ENCODE measurements at places on chromosomes 1 and 21.

- no peak for DNase-seq
These were observed 512 bp downstream of the FBLIM1 start for GRCh38 chr1:15758953-15759661.

GRCh38 chr1:160373696-160374095, 6.8 kb downstream of the NHLH1 start:
- DNase-seq = no peak

DNA sequence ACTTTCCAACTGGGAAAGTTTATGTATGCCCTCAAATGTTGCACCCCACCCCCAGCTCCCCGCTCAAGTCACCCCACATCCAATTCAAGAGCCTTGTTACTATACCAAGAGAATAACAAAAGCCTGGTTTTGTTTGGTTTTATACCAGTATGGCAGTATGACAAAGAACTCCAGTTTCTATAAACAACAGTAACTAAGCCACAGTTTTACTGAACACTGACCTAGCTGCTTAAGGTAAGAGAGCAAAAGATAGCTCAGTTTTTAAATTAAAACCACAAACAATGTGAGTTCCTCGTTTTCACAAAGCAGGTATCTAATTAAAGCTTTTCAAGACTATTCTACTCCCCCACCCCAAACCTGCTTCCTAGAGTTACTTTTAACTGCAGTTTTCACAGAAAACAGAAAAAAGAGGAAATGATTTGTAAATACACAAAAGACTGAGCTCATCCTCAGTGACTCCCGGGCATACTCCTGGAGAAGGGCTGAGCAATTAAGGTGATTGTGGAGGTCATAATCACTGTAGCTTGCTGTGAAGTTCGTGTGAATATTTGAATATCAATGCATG, 59.3 kb upstream of the LHX8 start:
- DNase-seq = no peak

GRCh38 chr1:181926697-181927096, 134.8 kb downstream of the ZNF648 start:
- no peak for DNase-seq

GRCh38 chr1:159989581-159989980, 35.5 kb upstream of the SLAMF9 start:
- DNase-seq = no peak

DNA sequence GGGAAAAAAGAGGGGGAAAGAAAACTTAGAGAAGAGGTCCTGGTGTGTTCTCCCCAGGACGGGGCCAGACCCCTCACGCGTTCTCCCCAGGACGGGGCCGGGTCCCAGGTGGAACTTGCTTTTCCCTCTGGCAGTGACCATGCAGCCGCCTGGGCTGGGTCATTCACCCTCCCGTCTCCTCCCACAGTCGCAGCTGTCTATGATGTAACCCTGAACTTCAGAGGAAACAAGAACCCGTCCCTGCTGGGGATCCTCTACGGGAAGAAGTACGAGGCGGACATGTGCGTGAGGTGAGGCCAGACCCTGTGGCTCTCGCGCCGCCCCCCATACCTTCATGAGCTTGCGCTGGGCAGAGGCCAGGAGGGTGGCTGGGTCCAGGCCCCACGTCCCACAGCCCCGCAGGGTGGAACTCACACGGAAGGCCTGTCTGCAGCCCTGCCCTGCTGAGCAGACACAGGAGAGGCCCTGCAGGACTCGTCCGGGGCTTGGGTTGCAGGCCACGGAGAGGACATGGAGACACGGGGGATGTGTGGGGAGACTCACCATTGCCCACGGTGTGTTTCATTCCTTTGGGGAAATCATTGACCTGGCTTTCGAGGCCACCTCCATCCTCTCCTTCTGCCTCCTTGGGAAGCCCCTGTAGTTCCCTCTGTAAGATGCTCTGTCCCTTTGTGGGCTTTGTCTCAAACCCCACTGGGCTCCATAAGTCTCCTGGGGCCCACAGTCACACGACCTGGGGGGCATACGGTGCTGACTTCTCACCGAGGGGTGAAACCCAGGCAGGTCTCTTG, 40.7 kb upstream of the TRAPPC10 start:
- no peak for DNase-seq

GRCh38 chr1:201912832-201913231, 24.1 kb downstream of the SHISA4 start:
- DNase-seq = no peak

GRCh38 chr1:174954073-174954460, 45.7 kb upstream of the CACYBP start:
- no peak for DNase-seq

DNA sequence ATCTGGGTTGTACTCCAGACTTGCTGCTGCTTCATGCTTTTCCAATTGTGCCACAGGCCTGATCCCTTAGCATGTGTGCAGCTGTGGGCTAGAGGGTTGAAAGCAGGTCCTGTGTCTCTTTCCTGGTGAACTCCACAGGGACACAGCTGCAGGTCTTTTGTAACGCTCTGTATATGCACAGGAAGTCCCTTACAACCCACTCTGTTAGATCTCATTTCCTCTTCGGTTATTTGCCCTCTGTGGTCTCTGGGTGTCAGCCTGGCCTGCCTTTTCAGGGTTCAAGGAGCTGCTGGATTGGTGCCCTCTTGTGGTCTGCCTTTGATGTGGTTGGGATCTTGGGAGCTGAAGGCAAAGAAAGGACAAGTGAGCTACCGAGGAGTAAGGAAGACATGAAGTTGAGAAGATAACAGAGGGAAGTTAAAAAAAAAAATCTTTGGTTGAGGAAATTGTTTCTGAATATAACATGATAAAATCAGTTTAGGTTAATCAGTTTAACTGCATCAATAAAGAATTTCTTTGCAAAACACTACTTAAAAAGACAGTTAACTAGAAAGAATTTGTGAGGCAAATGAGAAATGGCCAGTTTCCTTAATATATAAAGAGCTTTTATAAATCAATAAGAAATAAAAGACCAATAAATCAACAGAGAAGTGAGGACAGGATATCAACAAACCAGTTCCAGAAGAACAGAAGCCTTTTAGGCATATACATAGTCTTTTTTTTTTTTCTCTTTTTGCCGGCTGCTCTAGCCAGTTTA, 44.1 kb downstream of the UCK2 start:
- no peak for DNase-seq

DNA sequence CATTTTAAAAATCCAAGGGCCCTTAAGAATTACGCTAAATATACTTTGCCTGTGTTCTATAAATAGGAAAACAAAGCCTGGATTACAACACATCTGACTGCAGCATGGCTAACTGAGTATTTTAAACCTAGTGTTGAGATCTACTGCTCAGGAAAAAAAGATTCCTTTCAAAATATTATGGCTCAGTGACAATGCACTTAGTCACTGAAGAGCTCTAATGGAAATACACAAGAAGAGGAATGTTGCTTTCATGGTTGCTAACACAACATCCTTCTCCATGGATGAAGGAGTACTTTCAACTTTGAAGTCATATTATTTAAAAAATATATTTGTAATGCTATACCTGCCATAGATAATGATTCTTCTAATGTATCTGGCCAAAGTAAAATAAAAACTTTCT, 248.3 kb upstream of the NEGR1 start:
- no peak for DNase-seq

DNA sequence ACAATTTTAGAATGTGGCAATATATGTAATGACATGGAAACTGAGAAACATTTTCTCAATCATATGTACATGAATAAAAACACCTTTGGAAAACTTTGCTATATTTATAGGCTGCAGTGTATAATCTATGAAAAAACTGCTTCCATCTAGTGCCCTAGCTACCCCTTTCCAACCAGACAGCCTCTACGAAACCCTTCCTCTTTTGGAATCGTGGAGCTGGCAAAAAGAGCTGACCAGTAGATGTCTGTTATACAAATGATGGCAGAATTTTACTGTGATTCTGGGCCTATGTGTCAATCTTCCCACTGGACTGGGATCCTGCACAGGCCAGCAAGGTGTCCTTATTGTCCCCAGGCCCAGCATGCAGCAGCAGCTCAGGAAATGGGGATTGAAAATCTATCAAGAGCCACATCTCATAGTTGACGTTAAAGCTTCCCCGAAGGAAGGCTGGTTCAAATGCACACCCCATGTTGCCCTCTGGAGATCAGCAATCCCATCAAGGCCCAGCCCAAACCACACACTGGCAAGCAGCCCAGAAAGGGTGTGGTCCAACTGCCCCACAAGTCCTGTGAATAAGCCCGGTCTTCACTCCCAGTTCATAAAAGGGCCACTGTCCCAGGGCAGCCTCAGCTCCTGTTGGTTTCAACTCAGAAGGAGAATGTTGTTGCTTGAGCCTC, 8.8 kb upstream of the FAM20B start:
- DNase-seq = peak; percentile 65

- no peak for DNase-seq
These were observed 21.4 kb downstream of the SMG7 start for GRCh38 chr1:183493540-183494245.

- no peak for DNase-seq
These were observed 6.3 kb upstream of the JUN start for GRCh38 chr1:58789996-58790660.

GRCh38 chr21:36115138-36115730, 19.6 kb upstream of the CBR3 start:
- DNase-seq = no peak

DNA sequence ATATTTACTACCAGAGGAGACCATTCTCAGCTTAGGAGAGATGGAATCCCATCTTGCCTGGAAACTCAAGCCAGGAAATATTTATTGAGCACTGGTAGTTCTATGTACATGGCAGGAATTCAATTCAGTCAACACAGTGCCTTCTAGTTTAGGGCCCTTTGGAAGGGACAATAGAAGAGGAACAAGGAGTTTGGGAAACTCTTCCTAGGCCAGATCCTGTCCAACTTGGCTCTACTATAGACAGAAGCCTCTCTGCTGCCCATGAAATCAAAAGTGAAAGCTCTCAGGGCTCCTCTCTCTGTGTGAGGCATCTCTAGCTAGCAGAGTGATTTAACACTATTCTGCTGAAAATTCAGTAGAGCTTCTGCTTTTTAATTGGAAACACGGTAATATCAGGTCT, 244.6 kb upstream of the MAP1LC3C start:
- DNase-seq = peak; percentile 6

DNA sequence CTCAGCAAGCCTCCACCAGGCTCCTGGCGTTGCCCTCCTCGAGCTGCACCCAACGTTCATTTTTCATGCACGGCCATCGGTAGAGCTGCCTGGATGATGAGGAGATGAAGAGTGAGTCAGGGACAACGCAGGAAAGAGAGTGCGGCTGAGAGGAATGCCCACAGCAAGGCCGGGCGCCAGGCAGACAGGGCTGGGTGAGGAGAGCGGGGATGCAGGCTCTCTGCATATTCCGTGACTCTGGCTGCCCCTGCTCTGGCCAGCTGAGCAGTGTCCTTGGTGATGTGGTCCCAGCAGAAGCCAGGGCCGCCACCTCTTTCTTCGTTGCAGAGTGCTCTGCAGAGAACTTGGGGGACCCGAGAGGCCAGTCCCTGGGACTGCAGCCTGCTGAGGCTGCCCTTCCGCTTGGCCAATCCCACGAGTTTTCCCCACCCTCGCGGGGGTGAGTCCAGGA, 10.8 kb downstream of the UMODL1 start:
- DNase-seq = no peak

- DNase-seq = no peak
These were observed 23.2 kb downstream of the KANK4 start for GRCh38 chr1:62295921-62296491.

- DNase-seq = peak; percentile 48
These were observed 106.1 kb upstream of the CHODL start for GRCh38 chr21:18138507-18138906.

DNA sequence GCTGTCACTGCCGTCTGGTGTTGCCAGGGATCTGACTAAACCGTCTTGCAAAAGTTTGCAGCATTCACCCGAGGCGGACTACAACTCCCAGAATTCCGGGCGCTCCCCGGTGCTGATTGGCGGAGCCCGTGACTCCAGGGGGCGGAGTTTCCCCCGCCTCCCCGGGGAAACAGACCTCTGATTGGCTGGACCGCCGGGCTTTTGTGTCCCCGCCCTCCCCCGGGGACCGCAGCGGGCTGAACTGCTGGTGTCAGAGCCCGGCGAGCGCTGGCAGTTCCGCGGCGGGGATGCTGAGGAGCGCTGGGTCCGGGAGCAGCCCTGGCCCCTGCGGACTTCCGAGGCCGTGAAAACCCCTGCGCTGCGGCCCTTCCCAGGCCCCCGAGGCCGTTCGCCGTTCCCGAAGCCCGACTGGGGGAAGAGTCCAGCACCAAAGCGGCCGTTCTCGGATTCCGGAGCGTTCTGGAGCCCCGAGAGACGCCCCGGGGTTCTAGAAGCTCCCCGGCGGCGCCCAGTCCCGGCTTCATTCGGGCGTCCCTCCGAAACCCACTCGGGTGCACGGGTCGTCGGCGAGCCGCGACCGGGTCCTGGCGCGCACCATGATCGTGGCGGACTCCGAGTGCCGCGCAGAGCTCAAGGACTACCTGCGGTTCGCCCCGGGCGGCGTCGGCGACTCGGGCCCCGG, at the start of gene SESN2:
Gene SESN2, plus strand, starts transcription at position 267 of the 682 bp plus-strand sequence. Its CDS starts 330 bp downstream, at position 597.
- DNase-seq = peak; percentile 99

- no peak for DNase-seq
These were observed 170.4 kb upstream of the ZC3H12A start for GRCh38 chr1:37303884-37304574.

GRCh38 chr21:41295721-41296254, 20.8 kb upstream of the FAM3B start:
- DNase-seq = no peak

GRCh38 chr1:32105338-32105737, 2.5 kb upstream of the KPNA6 start:
- no peak for DNase-seq

GRCh38 chr21:9759972-9760371, 761.4 kb upstream of the TPTE start:
- no peak for DNase-seq

DNA sequence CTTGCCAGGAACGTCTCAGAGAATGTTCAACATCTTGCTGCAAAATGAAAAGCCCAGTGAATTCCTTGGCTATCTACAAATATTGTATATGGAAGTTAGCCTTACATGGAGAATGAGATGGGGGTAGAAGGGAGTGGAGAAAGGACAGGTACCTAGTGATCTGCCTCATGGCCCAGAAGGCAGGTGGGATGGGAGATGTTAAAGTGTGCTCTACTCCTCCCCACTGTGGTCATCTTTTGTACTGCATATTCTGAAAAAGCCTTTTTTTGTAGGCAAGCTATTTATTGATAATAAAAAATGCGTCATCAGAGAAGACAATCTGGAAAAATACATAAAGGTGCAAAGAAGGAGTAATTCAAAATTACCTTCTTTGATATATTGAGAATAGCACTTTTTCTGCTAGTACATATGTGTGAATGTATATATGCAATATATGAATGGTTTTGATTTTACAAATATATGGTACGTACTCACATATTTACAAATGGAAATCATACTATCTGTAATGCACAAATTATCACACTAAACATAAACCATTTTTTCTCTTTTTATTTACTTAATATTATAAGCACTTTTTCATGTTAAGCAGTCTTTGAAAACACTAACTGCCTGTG, 19.1 kb upstream of the SLC5A9 start:
- no peak for DNase-seq

DNA sequence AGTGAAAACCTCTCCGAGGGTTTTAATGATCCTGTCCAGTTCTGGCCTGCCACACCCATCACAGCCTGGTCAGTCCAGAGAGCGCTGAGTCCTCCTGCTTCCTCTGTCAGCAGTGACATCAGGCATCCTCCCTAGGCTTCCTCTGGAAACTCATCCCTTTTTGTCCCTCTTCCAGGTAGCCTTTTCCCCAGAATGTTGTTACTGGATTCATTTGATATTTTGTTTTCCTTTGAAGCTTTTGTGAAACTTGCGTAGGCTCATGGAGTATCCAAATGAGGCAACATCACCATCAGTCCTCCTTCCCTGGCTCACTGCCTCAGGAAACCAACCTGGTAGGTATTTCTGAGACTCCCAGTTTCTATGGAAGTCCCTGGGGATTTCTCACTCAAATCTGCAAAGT, 27.0 kb upstream of the IGSF3 start:
- no peak for DNase-seq
